CD4-positive, CD25-positive, alpha-beta regulatory T cell (primary cell): ENCODE measurements at places on chromosomes 4 and X.

DNA sequence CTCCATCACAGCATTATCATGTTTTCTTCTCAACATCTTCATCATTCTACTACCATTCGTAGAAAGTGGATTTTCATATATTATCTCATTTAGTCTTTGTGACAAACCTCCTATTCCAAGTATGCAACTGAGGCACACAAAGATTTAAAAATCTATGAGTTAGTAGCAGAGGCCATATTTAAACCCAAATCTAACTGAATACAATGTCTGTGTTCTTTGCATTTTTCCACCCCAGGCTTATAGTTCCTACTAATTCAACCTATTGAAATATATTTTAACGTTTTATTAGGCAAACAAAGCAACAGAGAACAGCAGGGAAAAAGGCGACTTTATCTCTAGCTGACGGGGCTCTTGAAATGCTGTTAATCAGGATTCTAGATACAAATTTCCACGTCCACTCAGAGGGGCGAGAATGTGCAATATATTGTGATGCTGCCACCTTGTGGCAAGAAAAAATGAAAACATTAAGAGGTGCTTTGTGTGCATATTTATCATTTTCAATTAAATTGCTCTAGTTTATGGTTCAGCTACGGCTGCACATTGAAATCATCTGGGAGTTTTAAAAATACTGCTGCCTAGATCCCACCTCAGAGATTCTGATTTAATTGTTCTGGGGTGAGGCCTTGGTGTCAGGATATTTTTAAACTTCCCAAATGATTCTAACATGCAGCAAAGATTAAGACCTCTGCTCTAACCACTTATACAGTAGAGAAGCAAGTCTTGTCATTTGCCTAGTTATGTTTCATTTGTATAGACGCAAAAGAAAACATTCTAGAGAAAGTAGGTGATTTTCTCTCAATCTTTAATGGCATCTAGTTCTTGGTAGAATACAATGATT, 315.9 kb downstream of the MAPK10 start:
- DNase-seq = peak; percentile 34

DNA sequence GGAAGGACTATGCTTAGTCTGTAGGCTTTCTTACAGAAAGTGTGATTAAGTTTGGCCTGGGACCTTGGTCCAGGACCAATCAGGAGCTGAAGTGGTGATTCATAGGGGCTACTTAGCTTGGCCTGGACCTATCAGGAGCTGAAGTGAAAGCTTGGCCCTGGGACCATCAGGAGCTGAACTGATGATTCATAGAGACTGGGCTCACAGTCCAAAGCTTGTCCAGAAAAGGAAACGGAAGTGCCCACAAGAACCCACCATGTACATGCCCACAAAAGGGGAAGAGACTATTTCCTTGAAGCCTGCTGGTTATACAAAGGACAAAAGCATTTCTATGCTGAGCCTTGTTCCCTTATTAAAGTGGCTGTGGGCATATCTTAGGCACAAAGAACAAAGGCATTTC, 12.6 kb downstream of the TENT5D start:
- no peak for DNase-seq

DNA sequence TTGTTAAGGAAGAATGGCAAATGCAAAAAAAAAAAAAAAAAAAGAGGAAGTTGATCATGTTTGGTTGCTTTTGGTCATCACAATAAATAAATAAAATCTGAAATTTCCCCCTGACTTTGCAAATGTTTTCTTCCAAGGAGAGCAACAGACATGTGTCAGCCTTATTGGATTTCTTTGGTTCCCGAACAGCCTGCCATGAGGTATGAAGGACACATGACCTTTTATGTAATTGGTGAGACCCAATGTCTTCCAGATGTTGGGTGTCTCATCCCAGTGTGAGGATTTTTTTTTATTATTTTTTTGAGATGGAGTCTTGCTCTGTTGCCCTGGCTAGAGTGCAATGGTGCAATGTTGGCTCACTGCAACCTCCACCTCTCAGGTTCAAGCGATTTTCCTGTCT, 24.6 kb upstream of the CD99 start:
- DNase-seq = no peak

GRCh38 chr4:70706516-70706915, 15.2 kb upstream of the RUFY3 start:
- DNase-seq = no peak

DNA sequence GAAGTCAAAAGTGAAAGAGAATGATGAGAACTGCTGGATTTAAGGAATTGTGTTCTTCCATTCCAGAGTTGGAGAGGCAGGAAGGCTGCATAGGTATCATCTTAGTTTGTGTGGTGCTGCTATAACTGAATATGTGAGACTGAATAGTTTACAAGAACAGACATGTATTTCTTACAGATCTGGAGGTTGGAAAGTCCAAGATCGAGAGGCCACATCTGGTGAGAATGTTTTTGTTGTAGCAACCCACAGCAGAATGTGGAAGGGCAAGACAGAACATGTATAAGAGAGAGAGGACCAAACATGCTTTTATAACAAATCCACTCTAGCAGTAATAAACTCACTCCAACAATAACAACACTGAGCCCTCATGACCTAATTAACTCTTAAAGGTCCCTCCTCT, 408.6 kb downstream of the FAM47B start:
- DNase-seq = no peak

DNA sequence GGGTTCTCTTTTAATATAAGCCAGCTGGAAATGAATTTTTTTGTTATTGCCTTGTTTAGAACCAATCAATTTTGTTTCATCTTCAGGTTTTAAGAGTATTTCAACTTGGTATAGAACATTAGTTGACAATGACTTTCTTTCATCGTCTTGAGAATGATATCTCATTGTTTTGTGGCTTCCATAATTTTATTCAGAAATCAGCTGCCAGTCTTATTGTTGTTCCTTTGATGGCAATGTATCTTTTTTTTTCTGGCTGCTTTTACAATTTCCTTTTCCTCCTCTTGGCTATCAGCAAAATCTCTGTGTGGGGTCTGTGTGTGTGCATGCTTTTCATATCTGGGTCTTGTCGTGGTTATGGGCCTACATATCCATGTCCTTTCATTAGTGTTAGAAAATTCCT, 1536.4 kb upstream of the TENM3 start:
- DNase-seq = no peak

DNA sequence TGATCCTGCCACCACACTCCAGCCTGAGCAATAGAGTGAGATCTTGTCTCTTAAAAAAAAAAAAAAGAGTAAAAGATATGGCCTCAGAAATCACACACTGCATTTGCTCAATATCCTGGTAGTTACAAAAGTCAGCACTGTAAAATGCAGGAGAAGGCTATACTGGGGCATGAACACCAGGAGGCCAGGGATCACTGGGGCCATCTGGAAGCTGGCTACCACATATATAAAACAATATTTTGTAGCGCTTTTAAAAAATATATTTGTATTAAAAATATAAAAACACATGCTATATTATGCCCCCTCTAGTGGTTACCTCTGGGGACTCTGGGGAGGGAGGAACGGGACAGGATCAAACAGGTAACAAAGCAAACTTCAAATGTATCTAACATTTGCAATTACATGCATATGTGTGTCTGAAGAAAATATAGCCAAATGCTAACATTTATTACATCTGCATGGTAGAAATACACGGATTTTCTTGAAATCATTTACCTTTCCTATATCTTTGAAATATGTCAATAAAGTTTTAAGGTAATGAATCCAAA, 4.0 kb downstream of the C4orf46 start:
- DNase-seq = no peak

DNA sequence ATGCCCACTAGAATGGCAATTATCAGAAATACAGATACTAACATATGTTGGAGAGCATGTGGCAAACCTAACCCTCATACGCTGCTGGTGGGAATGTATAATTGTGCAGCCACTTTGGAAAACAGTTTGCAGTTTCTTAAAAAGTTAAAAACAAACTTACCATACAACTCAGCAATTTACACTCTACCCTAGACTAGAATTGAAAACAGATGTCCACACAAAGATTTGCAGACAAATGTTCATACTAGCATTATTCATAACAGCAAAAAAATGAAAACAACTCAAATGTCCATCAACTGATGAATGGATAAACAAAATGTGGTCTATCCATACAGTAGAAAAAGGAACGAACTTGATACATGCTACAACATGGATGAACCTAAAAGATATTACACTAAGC, 64.4 kb downstream of the SLC9A7 start:
- DNase-seq = no peak

GRCh38 chr4:75698162-75698962, 25.2 kb upstream of the G3BP2 start:
- DNase-seq = no peak
